ENCODE measurements at places on chromosomes 3 and 15. TPM values are rescaled to one million over a fixed set of nuclear protein-coding genes. Genes with fewer than 3 reads are reported as not detected.

The PML gene
- polyA plus RNA-seq: 24.7 TPM

DNA sequence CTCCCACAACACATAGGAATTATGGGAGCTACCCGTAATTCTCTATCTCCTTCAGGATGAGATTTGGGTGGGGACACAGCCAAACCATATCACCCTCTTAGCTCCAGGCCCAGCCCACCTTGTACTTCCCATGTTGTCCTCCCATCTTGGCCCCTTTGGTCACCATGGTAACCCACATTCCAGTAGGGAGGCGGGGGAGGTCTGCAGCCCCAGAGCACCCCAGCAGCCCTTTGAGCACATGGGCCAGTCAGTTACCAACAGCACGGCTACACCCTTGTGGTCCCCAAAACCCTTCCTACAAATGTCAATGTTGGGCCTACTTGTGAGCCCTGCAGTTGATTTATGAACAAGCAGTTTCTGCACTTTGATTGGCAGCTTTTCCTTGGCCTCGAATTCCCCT, 84.5 kb downstream of the LRRK1 start:
- no peak for DNase-seq

DNA sequence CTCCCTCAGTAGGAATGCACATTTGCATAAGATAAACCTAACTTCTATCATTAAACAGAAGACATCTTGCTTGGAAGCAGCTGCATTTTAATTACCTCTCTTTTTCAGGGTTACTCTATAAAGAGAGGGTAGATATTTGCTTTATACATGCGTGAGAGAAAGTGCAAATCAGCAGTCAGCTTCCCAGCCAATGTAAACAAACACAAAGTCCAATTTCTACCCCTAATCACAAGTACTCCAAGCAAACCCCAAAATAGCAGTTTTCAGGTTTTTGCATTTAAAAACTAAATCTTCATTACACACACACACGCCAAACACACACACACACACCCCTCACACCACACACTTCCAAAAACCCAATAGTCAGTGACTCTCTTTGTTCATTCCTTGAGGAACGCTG, 303.9 kb upstream of the ALCAM start:
- DNase-seq: no peak

The SKOR1 gene
- 0.49 TPM for polyA plus RNA-seq

The LDHAL6B gene
- 0.08 TPM for polyA plus RNA-seq

The TEX9 gene
- polyA plus RNA-seq: 31.1 TPM

GRCh38 chr15:60355148-60355857, 42.5 kb downstream of the ANXA2 start:
- no peak for DNase-seq

The COL6A5 gene
- 0.03 TPM for polyA plus RNA-seq

GRCh38 chr3:131802029-131802428, 232.8 kb downstream of the CPNE4 start:
- DNase-seq: no peak

The HCLS1 gene
- polyA plus RNA-seq: 6.2 TPM

- no peak for DNase-seq
Observed at GRCh38 chr15:73865904-73866303, 7.5 kb upstream of the TBC1D21 start.

All from left renal cortex interstitium (tissue), 4 donors.